Activated naive CD4-positive, alpha-beta T cell treated with anti-CD3 and anti-CD28 coated beads, Interleukin-2, amount 50 U/mL, for 16 hours (primary cell): ENCODE measurements at places on chromosomes 2 and 18.

GRCh38 chr2:3299130-3299529 is 78.5 kb downstream of the EIPR1 start:
- DNase-seq, result no peak

GRCh38 chr2:167862782-167863181 is 384.6 kb downstream of the STK39 start:
- no peak for DNase-seq

DNA sequence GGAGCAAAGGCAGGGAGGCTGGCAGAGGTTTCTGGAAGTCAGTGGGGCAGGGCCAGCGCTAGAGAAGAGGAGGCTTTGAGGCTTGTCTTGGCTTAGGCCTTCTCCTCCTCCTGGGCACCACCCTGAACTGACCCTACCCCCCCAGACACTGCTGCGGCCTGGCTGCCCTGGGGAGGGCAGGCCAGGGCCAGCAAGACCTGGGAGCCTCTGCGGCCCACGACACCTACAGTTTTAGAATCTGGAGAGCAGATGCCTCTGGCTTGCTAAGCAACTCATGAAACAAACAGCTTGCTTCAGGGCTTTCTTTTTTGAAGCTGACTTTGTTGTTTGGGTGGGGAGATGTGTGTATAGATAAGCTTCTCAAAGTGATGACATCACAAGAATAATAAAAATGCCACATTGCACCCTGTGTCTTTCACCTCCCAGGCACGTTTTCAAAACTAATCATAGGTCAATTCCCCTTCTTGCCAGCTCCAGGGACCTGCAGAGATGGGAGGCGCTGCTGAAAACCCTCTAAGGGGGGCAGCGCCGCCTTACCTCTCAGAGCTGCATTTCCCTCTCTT is 46.2 kb upstream of the SMAD7 start:
- no peak for DNase-seq

DNA sequence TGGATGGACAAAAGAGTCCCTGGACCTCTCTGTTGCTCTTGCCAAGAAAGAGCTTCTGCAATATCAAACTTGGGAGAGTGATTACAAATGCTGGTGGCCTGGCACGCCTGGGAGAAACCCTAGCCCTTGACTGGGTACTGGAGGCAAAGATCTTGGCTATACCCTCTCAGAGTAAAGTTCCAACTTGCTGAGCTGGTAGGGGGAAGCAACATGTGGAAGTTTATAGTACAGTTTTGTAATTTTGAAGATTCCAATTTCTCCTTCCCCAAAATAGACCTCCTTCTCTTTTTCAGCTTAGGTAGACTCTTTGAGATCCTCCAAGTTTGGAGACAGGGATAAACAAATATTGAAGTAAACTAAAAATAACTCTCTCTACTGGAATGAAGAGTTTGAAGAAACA is 645.3 kb downstream of the NR4A2 start:
- DNase-seq, result no peak

GRCh38 chr18:32529722-32530420 is 59.2 kb upstream of the GAREM1 start:
- no peak for DNase-seq

DNA sequence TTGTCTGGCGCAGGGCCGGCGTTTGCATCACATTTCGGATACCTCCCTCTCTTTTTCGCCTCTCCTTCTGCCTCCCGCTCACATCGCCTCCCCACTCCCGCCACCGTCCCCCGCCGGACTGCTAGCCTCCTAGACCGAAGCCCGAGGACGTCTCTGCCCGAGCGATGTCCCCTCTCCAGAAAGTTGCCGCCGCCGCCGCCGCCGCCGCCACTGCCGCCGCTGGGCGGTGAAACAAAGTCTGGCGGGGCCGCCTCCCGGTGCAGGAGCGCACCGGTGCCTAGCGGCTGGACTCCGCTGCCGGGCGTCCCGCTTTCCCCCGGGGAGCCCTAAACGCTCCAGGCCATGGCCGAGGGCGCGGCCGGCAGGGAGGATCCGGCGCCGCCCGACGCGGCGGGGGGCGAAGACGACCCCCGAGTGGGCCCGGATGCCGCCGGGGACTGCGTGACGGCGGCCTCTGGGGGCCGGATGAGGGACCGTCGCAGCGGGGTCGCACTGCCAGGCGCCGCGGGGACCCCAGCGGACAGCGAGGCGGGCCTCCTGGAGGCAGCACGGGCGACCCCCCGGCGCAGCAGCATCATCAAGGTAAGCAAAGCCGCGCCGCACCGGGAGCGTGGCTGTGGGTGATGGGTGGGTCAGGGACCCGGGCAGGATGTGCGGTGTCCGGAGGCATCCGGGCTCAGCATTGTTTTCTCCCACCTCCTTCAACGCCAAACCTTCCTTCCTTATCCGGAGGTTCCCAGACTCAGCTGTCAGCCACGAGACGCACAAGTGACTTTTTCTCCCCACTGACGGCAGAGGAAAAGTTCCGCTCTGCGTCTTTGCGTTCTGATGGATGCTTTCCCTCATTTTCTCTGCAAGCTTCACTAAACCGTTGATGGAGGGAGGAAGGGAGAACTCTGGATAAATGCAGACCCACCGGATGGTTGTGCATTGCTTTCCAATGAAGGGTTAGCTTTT is 643 bp downstream of the PLCL1 start:
- DNase-seq, result peak; percentile 50

DNA sequence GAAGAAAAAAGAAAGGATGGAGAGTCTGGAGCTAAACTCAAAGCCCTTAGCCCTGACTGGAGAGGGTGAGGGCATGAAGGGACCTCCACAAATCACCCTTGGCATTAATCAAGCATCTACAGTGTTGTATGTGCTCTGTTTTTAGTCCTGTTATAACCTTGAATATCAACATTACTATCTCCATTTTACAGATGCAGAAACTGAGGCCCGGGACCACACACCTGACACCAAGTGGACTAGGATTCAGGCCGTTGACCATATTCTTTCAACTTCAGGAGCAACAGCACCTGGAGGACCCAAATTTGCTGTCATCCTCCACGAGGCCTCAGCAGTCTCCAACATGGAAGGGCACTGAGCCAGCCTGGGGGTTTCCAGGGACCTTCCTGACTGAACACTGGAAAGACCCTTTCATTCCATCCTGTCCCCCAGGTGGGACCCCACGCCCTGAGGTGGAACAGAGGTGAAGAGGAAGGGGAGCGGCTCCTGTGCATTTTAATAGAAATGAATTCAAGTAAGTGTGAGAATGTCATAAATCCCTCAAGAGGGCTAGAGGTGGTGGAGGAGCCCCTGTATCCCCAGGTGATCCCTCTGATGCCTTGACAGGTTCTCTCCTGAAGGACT is 41.0 kb downstream of the SERTAD2 start:
- no peak for DNase-seq

DNA sequence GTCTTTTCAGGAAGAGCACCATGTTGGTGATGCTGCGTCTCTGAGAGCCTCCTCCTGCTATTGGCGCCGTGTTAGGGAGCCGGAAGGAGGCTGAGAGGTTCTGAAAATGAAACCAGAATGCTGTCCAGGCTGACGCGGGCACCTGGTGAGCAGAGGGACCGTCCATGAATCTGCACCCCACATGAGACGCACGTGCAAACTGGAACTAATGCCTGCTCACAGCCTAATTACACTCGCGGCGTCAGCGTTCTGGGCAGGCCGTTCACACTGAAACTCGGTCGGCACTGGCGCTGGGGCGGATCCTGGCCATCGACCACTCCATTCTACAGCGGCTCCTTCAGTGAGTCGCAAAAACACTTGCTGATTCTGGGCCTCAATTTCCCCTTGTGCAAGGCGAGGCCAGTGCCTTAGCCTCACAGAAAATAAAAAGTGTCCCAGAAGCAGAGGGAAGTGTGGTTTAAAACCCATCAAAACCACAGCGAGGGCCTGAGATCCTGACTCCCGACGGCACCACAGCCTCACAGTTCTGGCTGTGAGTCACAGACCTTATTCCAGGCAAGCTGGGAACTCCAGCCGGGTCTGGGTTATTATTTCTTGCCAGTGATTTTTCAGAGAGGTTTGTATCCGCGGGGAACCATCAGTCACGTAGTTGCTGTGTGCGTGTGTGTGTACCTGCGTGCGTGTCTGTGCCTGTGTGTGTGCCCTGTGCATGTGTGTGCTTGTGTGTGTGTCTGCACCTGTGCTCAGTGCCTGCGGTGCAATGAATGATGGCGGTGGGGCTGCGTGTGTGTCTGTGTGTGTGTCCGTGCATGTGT is 49.1 kb upstream of the CTDP1 start:
- no peak for DNase-seq

- no peak for DNase-seq
Observed at GRCh38 chr2:144615866-144616565, 96.1 kb upstream of the ZEB2 start.

GRCh38 chr2:64065516-64065915 is 46.3 kb upstream of the VPS54 start:
- no peak for DNase-seq

- DNase-seq, result no peak
Observed at GRCh38 chr2:164922134-164922533, 33.2 kb downstream of the SLC38A11 start.

DNA sequence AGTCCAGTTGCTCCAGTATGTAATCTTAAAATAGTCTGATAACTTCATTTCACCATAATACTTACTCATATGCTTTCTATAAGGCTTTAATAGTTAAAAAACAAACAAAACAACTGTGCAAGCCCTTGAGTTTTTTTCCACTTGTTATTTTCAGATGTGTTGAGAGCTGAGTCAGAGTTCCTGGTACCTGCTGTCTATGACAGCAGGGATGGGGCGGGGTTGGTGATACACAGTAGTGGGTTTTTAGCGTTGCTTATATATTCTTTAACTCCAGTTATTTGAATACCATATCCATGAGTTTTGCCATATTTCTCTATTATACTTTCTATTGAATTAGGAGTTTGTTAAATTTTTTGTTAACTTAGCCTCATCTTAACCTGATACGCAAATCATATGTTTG is 5.0 kb downstream of the NAPG start:
- peak; percentile 49 for DNase-seq

- no peak for DNase-seq
Observed at GRCh38 chr2:122329278-122329677, 573.8 kb downstream of the TSN start.

- DNase-seq, result no peak
Observed at GRCh38 chr2:50763776-50764175, 268.2 kb downstream of the NRXN1 start.

GRCh38 chr2:69305712-69306392 is 81.2 kb downstream of the GFPT1 start:
- DNase-seq, result no peak

GRCh38 chr2:34241905-34242762 is 643.0 kb upstream of the FAM98A start:
- DNase-seq, result no peak
